ENCODE measurements at places on chromosomes 11 and 22.

GRCh38 chr22:32476281-32477195, 1.9 kb downstream of the FBXO7 start:
- no peak for DNase-seq

DNA sequence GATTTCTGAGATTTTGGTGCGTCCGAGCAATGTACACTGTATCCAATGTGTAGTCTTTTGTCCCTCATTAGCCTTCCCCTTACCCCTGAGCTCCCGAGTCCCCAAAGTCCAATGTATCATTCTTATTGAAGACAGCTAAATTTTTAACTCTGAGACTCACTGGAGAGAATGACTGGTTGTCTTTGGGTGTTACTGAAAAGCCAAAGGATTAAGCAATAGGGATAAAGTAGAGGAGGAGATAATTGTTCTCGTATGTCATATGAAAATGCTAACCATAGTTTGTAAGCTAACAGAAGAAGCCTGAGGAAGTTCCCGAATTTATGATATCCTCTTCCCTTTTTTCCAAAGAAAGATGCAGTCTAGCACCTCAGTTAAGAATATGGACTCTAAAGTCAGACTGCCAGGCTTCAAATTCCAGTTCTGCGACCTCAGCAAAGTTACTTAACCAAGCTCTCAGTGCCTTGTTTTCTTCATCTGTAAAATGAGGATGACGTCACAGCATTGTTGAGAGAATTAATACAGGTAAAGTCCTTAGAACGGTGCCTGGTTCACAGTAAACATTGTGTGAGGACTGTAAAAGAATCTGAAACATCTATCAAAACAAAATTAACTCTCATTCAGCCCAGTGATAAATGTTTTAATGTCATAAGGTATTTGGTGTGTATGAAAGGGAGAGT, 1.6 kb upstream of the MSANTD2 start:
- DNase-seq: peak; percentile 32

- DNase-seq: peak; percentile 93
These were observed 1.8 kb downstream of the PANX1 start for GRCh38 chr11:94130298-94131046.

- no peak for DNase-seq
These were observed 39.4 kb downstream of the CYP2R1 start for GRCh38 chr11:14852571-14853177.

GRCh38 chr22:47151490-47151889, 389.0 kb downstream of the TBC1D22A start:
- no peak for DNase-seq

DNA sequence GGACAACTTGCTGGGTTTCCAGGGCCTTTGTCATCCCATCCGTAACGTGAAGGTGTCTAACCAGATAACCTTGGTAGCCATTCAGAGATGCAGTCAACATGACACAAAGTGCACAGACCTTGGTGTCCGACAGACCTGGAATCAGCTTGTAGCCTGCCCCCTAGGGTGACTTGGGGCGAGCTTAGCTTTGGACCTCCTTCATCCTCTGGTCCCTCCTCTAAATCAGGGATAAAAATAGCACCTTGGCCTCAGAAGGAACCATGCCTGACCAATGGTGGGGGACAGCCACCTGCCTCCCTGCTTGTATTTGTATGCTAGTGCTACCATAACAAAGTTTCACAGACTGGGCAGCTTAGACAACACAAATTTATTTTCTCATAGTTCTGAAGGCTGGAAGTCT, 3.7 kb downstream of the SNRPD3 start:
- no peak for DNase-seq

GRCh38 chr11:126965331-126965730, 35.2 kb downstream of the KIRREL3 start:
- no peak for DNase-seq

DNA sequence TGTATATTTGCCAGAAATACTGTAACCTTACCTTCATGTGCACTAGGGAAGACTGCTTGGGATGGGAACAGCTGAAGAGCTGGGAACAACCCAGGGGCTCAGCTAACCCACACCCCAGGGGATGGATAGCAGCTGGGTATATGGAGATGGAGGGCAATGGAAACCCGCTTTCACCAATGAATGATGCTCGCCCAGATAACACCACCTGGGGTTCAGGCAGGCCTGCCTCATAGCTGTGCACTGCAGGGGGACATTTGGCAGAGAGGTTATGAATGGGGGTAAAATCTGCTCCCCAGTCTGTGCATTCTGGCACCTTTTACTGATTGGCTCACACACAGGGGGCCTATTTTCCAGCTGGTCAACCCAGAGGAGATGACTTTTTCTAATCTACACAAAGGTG, 170.7 kb downstream of the CHST1 start:
- no peak for DNase-seq

- DNase-seq: no peak
These were observed 23.0 kb upstream of the MYEOV start for GRCh38 chr11:69270941-69271340.

- no peak for DNase-seq
These were observed 29.6 kb downstream of the IRAG1 start for GRCh38 chr11:10663990-10664389.

GRCh38 chr11:71542879-71543777, 5.1 kb upstream of the KRTAP5-9 start:
- no peak for DNase-seq

GRCh38 chr11:18575361-18575760, 13.2 kb downstream of the UEVLD start:
- no peak for DNase-seq

GRCh38 chr22:48137640-48138039, 1375.2 kb downstream of the TBC1D22A start:
- DNase-seq: no peak

GRCh38 chr22:44127356-44127755, 53.4 kb upstream of the PARVG start:
- DNase-seq: no peak
